T-helper 22 cell (primary cell): ENCODE measurements at places on chromosomes 3 and 15.

DNA sequence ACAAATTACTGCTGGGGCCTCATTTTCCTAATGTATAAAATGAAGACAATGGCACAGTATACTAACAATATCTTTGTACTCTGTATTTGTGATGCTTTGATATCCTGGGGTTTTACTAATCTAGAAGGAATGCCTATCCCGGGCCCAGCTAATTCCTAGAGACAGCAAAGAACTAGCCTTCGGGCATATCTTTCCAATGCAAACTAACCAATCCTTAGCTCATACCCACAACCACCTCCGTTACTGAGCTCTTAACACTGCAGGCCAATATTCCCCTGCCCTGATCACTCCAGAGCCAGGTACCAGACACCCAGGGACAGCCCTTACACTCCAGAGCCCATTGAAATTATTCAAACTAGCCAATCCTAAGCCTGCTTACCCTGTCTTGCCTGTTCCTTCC, 309.0 kb downstream of the ULK4 start:
- no peak for DNase-seq

DNA sequence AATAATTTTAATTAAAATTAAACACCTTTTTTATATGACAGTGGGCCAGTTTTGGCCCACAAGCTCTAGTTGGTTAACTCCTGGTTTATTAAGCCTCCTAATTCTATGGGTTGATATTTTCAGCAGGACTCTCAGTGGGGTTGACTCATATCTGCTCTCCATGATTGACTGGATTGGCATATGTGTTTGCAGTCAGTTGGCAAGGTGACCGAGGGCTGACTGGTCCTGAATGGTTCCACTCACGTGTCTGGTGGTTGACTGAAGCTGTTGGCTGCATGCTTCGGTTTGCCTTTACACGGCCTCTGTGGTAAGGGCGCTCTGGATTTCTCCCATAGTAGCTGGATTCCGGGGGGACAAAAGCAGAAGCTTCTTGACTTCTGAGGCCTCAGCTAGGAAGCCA, 65.3 kb upstream of the ZNF280D start:
- DNase-seq = no peak

- DNase-seq = no peak
These were observed 534.2 kb upstream of the ALCAM start for GRCh38 chr3:104832530-104832929.

GRCh38 chr15:45187894-45188830, at the start of gene SHF:
Gene SHF, minus strand, starts transcription at chr15:45187966. Its CDS starts 15 bp downstream, at chr15:45187951.
- peak; percentile 44 for DNase-seq

DNA sequence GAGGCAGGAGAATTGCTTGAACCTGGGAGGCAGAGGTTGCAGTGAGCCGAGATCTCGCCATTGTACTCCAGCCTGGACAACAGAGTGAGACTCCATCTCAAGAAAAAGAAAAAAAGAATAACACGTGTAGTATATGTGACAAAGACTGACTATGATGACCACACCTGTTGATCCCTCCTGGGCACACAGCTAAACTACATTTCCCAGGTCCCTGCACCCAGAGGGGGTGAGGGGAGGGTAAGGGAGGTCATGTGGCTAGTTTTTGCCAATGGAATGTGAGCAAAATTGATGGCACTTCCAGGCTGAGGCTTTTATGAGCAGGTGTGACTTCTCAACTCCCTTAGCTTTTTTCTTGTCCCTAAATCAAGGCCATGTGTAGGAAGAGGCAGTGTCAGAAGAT, 58.2 kb downstream of the KLHL6 start:
- no peak for DNase-seq

DNA sequence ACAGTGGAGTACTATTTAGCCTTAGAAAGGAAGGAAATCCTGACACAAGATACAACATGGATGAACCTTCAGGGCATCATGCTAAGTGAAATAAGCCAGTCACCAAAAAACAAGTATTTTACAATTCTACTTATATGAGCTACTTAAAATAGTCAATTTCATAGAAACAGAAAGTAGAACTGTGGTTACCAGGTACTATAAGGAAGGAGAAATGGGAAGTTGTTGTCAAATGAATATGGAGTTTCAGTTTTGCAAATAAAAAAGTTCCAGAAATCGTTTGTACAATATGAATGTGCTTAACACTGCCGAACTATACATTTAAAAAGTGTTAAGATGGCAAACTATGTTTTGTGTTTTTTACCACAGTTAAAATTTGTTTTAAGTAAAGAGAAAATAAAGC, 26.8 kb downstream of the TRANK1 start:
- no peak for DNase-seq

- DNase-seq = no peak
These were observed 76.0 kb downstream of the TMCO5A start for GRCh38 chr15:38010395-38010794.

GRCh38 chr3:197561926-197562325, 6.2 kb upstream of the BDH1 start:
- no peak for DNase-seq

- DNase-seq = no peak
These were observed 56.3 kb upstream of the ITGA11 start for GRCh38 chr15:68488290-68488689.

GRCh38 chr3:187966636-187967406, 187.1 kb upstream of the LPP start:
- DNase-seq = no peak

- no peak for DNase-seq
These were observed 4.6 kb upstream of the NEIL1 start for GRCh38 chr15:75342221-75342620.

- no peak for DNase-seq
These were observed 36.7 kb downstream of the HMCES start for GRCh38 chr3:129315223-129315997.

GRCh38 chr3:36729204-36730056, 34.9 kb downstream of the DCLK3 start:
- no peak for DNase-seq

- no peak for DNase-seq
These were observed 85.5 kb downstream of the NCEH1 start for GRCh38 chr3:172625404-172625803.

- DNase-seq = no peak
These were observed 10.3 kb downstream of the ZNF80 start for GRCh38 chr3:114227076-114227475.

GRCh38 chr3:45322616-45323015, 65.8 kb upstream of the LARS2 start:
- no peak for DNase-seq

GRCh38 chr3:186255703-186256331, 106.2 kb downstream of the DGKG start:
- no peak for DNase-seq

DNA sequence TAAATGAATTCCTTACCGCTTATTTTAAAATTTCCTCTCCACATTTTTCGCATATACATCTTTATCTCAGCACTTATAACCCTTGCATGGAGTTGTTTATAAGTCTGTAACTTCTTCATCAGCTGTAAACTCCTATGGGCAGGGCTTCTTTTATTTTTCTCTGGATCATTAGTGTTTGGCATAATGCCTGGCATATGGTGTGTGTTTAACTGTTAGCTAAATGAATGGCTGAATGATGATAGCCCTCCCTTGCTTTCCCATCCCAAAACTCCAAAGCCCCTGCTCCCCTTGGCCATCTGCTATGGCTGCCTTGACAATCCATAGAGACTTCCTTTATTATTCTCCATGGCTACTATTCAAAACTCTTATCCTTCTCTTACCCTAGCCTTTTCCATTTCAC, 48.1 kb upstream of the SEMA6D start:
- DNase-seq = no peak

DNA sequence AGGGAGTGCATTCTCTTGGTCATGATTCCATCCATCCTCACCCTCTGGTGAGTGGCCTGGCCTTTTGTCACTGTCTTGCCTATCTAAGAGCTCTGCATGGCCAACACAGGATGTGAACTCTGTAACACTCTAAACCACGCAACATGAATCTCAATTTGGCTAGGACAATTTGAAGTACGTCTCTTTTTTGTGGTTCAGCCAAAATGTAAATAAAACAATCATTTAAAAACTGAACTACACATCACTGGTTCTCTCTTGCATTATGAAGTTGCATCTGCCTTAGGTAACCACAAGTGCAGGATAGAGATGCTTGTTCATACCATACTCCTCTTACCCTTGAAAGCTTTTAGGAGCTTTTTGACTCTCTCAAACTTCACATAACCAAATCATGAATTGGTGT, 27.3 kb downstream of the CCR3 start:
- no peak for DNase-seq

DNA sequence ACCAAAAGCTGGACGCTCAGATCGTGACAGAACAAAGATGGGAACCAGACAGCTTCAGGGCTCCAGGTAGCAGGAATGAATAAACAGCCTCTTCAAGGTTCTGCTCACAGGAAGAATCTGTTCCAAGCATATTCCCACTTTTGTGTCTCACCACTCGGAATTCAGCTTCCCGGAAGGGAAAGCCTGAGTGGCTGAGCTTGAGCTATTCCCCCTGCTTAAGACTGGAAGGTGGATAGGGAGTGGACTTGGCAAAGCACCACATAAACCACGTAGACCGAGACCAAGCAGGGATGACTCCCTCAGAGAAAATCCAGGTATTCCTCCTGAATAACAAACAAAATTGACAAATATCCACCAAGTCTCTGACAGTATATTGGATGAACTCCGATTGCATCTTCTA, 180.2 kb upstream of the NR2F2 start:
- DNase-seq = no peak

DNA sequence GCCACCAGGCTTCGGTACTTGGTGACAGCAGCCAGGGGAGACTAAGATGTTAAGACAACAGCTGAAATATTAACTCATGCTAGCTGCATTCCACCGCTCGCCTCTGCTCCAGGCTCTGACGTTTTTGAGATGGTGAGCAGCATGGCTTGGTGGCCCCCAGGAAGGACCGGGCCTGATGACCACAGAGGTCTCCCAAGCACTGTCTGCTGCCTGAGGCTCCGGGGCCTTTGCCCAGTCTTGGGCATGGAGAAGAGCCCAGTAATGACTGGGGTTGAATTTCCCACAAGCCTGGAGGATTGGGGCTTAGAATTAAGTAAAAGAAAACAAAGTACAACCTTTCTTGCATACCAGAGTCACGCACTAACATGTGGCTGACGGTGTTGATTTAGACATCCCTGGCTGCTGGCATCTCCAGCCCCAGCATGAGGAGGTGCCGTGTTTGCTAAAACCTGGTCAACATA, 243.6 kb upstream of the LYSMD4 start:
- no peak for DNase-seq

- no peak for DNase-seq
These were observed 607 bp upstream of the IMP3 start for GRCh38 chr15:75640483-75641178.

DNA sequence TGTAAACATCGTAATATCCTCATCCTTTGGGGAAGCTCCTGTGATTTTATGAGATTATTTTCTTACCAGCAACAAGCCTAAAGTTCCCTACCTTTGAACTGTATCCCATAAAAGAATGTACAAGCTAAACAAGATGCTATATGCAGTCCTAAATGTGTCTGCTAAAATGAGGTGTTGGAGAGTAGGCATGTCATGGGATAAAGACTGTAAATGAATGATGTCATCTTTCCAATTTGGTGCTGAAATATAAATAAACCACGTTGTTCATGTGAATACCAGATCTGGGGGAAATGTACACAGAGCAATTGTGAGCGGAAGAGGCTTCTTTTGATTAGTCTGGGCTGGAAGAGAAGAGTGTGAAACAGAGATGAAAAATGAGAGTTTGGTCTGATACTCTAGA, 214.9 kb upstream of the WNT5A start:
- no peak for DNase-seq

DNA sequence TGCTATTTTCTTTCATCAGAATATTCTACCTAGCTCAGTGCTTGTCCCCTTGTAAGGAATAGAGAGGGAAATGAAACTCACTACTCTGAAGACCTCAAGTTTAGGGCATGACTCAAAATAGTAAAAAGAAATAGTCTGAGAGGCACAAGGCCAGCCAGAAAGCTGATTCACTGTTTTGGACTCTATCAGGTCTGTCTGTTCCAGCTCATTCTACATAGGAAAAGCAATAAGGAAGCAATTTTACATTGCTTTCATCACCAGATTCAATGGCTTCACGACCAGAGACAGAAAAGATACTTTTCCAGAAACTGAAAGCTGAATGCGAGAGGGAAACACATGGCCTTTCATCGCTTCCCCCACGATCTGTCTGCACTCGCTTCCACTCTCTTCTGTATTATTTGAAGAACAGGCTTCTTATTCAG, 276.0 kb downstream of the GBE1 start:
- DNase-seq = no peak
